ENCODE measurements at places on chromosomes 16 and 17. TPM values are rescaled to one million over a fixed set of nuclear protein-coding genes. Genes with fewer than 3 reads are reported as not detected.
A peak's percentile ranks its signal among the peaks of the same experiment; 100 is the strongest.

- DNase-seq: peak; percentile 79
These were observed 1.7 kb upstream of the ANKRD13B start for GRCh38 chr17:29591146-29591736.

GRCh38 chr16:3142770-3143169, 7.9 kb downstream of the ZNF213 start:
- DNase-seq: no peak

DNA sequence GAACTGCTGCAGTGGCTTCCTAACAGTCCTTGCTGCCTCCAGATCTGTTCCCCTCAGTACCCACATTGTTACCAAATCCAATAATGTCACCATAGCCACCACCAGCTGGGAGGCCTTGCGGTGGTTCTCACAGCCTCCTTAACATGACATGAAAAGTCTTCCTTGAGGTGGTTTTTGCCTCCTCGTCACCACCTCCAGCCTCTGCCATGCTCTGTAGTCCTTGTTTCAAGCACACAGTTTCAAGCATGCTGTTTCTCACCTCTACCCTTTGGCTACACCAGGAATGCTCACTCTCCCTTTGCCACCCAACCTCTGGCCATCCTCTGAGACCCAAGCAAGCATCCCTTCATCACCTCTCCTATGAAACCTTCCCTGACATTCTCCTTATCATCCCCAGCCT, 47.2 kb downstream of the DNAH9 start:
- no peak for DNase-seq

DNA sequence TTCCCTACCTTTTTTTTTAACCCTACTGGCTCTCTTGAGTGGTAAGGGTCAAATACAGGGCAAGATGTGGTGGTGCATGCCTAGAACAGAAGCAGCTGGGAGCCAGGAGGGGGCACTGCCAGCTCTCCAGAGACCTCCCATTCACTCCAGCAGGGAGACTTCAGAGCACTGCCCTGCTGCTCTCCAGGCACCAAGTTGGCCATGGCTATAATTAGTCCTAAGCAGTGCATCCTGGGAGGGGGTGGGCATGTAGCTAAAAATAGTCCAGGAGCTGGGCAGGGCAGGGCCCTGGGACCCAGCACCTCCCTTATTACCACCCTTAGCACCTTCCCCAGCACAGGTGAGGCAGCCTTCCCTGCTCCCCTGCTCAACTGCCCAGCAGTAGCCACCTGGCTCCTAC, 3.5 kb downstream of the CORO6 start:
- DNase-seq: no peak

MT1A gene
- 2.9 TPM for total RNA-seq
